ENCODE measurements at places on chromosomes 16 and 17. TPM values are rescaled to one million over a fixed set of nuclear protein-coding genes. Genes with fewer than 3 reads are reported as not detected.

Gene TMEM204
- total RNA-seq = 15.6 TPM

Gene TMIGD1
- not detected for total RNA-seq

Gene HBA2
- 0.91 TPM for total RNA-seq

Gene ST6GALNAC2
- 2.5 TPM for total RNA-seq

Gene SPATA22
- 0.52 TPM for total RNA-seq

Gene WFDC1
- total RNA-seq = 9.7 TPM

Gene RASD1
- 2.5 TPM for total RNA-seq

Gene DPEP3
- not detected for total RNA-seq

Gene ACE
- total RNA-seq = 7.0 TPM

Gene SMPD3
- not detected for total RNA-seq

Gene SEZ6
- total RNA-seq = not detected

Gene NEUROD2
- total RNA-seq = not detected

Gene IRF8
- total RNA-seq = 0.52 TPM

Gene RANGRF
- 18.1 TPM for total RNA-seq

Gene ARSG
- total RNA-seq = 2.8 TPM

Gene RAB26
- 0.91 TPM for total RNA-seq

Gene C16orf92
- total RNA-seq = not detected

Gene MFAP4
- total RNA-seq = 59.2 TPM

Gene KCNJ12
- total RNA-seq = not detected

Gene GLIS2
- 5.7 TPM for total RNA-seq

Gene TAT
- not detected for total RNA-seq

Gene LGALS3BP
- 342 TPM for total RNA-seq

Measured in epithelial cell of alveolus of lung (primary cell).